Omental fat pad (tissue), 4 donors: ENCODE measurements at places on chromosomes 13 and 19. TPM values are rescaled to one million over a fixed set of nuclear protein-coding genes. Genes with fewer than 3 reads are reported as not detected.

Gene MEX3D
- 7.0 TPM for total RNA-seq

Gene ZNF302
- 11.8 TPM for total RNA-seq

Gene NLRP11
- total RNA-seq = not detected

Gene SERTAD3
- total RNA-seq = 24.1 TPM

Gene DEDD2
- 37.2 TPM for total RNA-seq

Gene RETN
- not detected for total RNA-seq

Gene NFKBIB
- 19.6 TPM for total RNA-seq

Gene ENOX1
- total RNA-seq = 2.2 TPM

Gene S1PR4
- 1.1 TPM for total RNA-seq

Gene RGCC
- total RNA-seq = 142 TPM

Gene CASP14
- total RNA-seq = not detected

- no peak for DNase-seq
These were observed 21.2 kb downstream of the PRAM1 start for GRCh38 chr19:8481201-8481600.

DNA sequence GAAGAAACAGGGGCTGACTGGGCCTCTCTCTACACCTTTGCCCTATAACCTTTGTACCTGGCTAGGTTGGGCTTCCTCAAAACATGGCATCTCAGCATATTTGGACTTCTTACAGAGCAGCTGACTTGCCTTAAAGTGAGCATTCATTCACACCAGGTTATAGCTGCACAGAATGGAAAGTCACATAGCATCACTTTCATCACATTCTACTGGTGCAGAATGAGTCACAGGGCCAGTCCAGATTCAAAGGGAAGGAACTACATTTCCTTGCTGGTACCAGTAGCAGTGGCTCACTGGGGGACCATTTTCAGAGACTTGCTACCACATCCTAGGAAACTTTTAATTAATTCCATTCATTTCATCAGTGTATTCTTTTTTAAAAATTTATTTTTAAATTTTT is 20.3 kb upstream of the TPTE2 start:
- no peak for DNase-seq

DNA sequence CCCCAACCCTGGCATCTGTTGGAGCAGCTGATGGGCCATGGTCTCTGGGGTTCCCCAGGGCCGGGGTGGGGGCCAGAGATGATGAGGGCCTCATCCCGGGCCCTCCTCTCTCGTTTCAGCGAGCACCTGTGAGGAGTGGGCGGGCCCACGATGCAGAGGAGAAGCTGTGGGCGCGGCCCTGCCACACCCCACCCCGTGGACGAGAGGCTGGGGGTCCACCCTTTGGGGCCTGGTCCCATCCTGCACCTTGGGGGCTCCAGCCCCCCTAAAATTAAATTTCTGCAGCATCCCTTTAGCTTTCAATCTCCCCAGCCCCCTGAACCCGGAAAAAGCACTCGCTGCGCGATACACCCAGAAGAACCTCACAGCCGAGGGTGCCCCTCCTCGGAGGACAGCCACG is 5.6 kb downstream of the HMG20B start:
- DNase-seq = no peak

GRCh38 chr13:39462428-39462827 is 140.6 kb downstream of the LHFPL6 start:
- DNase-seq = no peak

DNA sequence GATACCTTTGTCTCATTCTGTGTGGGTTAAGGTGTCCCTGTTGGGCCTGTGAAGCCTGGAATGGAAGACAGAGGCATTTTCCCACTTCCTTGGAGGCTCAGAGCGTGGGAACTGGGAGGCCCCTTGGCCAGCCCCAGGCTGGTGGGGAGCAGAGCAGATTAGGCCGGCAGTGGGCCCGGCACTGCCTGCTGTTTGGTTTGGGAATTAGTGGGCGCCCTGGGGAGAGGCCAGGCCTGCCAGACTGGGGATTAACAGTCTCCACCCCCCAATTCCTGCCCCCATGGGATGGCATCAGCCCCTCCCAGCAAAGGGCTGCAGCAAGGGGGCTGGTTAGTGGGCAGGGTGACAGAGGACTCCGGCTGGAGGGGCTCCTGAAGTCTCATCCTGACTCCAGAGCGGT is 3.1 kb upstream of the BEST2 start:
- DNase-seq = no peak

- DNase-seq = no peak
These were observed 552 bp downstream of the PLK5 start for GRCh38 chr19:1524287-1524971.

DNA sequence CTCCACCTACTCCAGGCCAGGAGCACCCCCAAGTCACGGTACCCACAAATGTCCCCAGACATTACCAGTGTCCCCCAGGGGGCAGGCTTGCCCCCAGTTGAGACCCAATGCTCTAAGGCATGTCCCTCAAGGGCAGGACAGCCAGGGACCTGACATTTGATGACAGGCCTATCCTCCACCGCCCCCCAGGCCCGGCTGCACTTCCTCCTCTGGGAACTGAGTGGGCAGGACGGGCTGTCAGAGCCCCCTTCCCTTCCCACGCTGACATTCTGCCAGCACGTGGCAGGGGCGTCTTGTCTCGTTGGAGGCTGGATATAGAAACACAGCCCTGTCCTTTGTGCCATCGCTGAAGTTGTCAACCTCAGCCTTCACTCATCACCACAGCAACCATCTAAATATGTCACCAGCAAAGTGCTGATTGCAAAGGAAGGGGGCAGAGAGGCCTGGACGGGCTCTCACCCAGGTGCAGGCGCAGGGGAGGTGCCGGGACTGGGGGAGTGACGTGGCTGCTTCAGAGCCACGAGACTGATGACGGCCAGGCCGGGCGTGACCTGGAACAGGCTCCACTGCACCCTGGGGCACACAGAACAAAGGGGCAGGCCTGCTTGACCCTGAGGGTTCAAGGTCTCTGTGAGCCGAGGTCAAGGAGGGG is 38.4 kb downstream of the GNG7 start:
- DNase-seq = no peak

GRCh38 chr13:91211510-91211909 is 136.0 kb upstream of the MIR17HG start:
- DNase-seq = no peak

DNA sequence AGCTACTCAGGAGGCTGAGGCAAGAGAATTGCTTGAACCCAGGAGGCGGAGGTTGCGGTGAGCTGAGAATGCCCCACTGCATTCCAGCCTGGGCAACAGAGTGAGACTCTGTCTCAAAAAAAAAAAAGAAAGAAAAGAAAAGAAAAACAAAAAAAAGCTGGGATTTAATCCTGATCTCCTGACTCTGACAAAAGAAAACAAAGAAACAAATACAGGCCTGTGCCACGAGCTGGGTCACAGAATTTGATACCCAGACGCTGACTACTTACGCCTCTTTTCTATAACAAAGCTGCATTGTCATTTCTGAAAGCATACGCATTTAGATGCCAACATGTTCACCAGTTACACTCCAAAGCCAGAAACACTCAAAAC is 18.2 kb upstream of the GTF2F2 start:
- DNase-seq = no peak

GRCh38 chr19:31568724-31569123 is 219.5 kb upstream of the TSHZ3 start:
- DNase-seq = no peak

DNA sequence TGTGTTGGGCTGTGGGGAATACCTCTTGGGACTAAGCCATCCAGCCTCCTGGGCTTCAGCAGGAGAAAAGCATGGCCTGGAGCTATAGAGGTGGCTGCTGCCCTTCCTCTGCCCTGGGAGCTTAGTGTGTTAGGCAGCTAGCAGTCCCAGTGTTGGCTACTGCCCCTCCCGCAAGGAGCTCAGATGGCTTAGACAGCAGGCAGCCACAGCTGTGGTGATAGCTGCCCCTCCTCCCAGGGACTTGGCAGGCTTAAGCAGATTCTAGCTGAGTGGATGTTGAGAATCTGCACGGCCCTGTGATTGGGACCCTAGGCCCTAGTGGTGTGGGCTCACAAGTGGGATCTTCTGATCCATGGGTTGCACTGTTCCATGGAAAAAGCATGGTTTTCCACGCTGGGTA is 264.5 kb downstream of the TDRD3 start:
- DNase-seq = no peak

DNA sequence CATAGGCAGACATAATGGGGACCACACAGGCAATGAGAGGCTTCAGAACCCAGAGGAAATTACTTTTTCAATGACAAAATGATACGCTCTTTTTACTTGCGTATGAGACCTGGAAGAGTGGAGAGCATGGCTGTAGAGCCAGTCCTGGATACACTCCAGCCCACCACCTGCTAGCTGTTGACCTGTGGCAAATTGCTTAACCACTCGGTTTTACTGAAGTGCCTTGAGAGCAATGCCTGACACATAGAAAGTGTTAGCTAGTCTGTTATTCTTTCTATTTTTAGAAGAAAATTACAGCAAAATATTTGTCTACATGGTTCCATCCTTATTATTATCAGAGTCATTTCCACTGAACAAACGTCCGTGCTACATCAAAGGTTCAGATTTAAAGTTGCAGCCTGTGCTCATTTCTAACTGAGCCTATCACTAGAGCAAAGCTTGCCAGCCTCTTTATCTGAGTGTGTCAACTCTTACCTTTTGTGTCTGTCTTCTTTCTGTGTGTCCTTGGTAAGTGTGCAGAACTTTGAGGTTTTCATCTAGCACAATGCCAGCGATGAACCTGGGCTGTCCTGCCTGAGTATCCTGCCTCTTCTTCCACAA is 9.6 kb upstream of the GPR183 start:
- DNase-seq = no peak

DNA sequence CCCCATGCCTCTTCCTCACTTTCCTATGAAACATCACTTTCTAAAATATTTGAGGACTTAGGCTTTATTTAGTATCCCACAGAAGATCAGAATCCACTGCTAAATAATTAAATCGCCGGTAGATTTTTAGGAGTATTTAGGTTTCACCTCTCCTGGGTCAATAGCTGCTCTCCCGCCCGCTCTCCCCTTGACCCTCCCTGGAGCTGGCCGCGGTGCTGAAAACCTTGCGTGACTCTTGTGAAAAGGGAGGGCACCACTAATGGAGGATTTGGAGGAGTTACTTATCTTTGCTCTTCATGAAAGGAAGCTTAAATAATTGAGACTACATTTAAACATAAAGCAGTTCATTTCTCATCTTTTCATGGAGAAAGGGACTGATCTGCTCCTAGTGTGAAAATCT is 14.1 kb downstream of the POU4F1 start:
- no peak for DNase-seq

- DNase-seq = no peak
These were observed 406.2 kb downstream of the KLF5 start for GRCh38 chr13:73464758-73465616.

DNA sequence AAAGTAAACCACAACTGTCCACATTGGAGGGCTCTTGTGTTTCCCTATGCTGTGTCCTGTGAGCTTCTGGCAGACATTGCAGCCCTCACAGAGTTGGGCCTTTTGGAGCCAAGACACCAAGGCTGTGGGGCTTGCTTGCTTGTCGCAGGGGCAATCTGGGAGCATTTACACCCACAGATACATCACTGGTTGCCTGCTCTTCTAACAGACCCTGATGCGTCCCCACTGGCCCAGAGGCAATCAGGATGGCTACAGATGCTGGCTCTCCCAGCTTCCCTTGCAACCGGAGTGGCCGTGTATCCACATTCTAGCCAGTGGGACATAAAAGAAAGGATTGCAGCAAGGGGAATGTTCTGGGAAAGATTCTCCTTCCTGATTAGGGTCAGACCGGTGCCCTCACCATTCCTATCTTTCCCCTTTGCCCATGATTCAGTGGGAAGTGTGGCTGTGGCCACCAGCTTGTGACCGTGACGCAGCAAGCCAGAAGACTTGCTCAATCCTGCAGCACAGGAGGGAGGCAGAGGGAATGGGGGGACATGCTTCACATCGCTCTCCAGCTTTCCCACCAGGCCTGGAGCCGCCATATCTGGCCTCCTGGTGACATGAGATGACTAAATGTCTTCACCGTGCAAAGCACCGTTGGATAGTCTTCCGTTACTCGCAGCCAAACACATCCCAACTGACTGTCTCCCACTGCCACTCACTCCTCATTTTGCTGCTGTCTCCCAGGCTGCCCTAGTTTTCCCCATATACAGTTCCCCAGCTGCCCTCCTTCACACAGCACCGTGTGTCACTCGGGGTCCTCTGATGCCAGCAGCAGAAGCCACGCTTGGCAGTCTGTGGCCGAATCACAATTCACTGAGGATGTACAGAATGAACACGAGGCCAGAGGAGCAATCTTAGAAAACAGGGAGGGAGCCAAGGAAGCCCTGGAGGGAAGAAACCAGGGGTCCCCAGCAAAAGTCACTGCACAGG is 151.0 kb downstream of the DPF1 start:
- DNase-seq = no peak

DNA sequence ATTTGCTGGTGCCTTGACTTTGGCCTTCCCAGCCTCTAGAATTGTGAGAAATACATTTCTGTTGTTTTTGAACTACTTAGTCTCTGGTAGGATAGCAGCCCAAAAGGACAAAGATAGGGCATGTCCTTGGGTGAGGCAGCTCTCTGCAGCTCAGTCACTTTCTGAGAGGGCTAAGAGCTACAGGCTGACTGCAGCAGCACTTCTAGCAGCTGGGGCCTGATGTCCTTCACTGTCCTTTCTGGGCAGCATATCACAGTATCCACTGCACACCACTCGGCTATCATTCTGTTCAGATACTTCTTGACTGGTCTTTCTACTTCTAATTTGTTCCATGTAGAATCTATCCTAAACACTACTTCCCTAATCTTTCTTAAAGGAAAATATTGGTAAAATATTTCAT is 68.5 kb upstream of the CLDN10 start:
- DNase-seq = no peak

DNA sequence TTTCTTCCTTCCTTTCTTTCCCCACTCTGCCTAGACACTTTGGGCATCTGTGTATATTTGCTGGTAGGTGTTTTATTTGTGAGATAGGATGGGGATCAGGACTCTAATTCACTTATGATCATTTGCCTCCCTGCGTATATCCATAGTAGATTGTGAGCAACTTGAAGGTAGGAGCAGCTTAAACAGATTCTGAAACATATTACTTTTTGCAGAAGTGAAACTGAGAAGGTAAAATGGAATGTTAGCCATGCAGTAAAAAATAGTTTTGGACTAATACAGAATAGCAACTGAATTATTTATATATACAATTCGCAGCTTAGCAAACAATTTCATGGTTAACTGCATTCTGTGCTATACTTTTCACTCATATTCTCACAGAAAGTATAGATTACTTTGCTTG is 38.7 kb downstream of the RNF6 start:
- DNase-seq = no peak

DNA sequence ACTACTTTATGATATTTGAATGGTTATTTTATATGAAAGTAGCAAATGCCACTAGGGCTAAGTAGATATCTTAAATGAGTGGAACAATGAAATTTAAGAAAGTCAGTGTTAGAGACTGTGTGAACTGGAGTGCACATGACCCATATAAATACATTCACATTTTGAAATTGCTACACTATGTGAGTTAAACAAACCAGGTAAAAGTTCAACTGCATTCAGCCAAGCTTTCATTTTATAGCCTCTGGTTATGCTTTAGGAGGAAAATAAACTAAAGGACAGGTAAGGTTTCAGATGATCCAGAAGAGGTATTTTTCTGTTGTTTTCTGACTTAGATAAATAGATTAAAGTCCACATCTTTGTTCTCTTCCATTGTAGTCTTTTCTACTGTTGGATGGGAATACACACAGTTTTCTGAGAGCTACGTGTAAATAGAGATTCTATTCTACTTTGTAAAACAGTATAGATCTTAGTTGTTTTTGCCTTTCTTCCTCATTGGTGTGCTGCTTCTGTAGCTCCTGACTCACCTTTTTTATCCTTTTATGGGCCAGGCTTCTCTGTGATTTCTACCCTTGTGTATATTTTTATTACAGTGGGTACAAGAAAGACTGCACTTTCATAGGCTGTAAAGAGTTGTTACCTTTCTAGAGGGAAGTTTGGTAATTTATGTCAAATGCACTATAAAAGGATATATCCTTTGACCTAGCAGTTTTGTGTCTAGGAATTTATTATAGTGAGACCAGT is 54.6 kb upstream of the KCTD4 start:
- no peak for DNase-seq
